ENCODE measurements at places on chromosomes 3 and 15. TPM values are rescaled to one million over a fixed set of nuclear protein-coding genes. Genes with fewer than 3 reads are reported as not detected.
A peak's percentile ranks its signal among the peaks of the same experiment; 100 is the strongest.

Gene IL17RD
- total RNA-seq = 2.1 TPM

Gene GOLGA8O
- 0.99 TPM for total RNA-seq

Gene WDR72
- total RNA-seq = not detected

Gene IRAK2
- total RNA-seq = 6.6 TPM

DNA sequence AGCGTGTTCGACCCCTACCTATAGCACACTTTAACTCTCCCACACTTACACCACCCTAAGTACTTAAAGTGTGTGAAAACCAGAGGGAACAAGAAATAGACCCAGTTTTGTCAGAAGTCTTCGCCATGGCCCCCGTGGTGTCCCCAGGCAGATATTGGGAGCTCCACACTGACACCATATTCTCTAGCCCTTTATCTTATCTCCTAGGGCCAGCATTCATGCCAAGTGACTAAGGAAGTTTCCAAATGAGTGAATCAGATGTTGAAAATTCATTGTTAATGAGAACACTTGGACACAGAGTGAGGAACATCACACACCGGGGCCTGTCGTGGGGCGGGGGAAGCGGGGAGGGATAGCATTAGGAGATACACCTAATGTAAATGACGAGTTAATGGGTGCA lies 31.8 kb downstream of the P3H2 start:
- H3K27ac ChIP-seq = no peak overlapping the region
- H3K27me3 ChIP-seq = no peaks in the 10 kb centered on the region
- peaks cover 5% of the 10 kb centered on the region for H3K4me1 ChIP-seq
- H3K36me3 ChIP-seq = no peaks in the 10 kb centered on the region
- H3K4me3 ChIP-seq = no peak overlapping the region

- H3K27ac ChIP-seq = no peak overlapping the region
- no peaks in the 10 kb centered on the region for H3K4me1 ChIP-seq
- peak; percentile 31 for DNase-seq
- H3K4me3 ChIP-seq = no peak overlapping the region
Measured at GRCh38 chr3:127709320-127710060, 36.7 kb downstream of the ABTB1 start.

DNA sequence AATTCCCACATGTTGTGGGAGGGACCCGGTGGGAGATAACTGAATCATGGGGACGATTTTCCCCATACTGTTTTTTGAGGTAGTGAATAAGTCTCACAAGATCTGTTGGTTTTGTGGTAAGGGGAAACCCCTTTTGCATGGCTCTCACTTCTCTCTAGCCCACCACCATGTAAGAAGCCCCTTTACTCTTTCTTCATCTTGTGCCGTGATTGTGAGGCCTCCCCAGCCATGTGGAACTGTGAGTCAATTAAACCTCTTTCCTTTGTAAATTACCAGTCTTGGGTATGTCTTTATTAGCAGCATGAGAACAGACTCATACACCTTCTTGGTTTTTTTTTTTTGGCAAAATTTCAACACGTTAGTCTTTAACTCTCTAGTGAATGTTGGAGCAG lies 18.1 kb downstream of the ARL8B start:
- DNase-seq = no peak
- peaks cover 19% of the 10 kb centered on the region for H3K4me1 ChIP-seq
- H3K4me3 ChIP-seq = no peak overlapping the region
- H3K27me3 ChIP-seq = no peaks in the 10 kb centered on the region
- no peaks in the 10 kb centered on the region for H3K36me3 ChIP-seq

GRCh38 chr3:152046280-152046679 lies 172.8 kb downstream of the SUCNR1 start:
- no peak overlapping the region for H3K27ac ChIP-seq
- H3K4me1 ChIP-seq = no peaks in the 10 kb centered on the region
- no peaks in the 10 kb centered on the region for H3K36me3 ChIP-seq
- no peak overlapping the region for H3K4me3 ChIP-seq
- no peaks in the 10 kb centered on the region for H3K27me3 ChIP-seq

DNA sequence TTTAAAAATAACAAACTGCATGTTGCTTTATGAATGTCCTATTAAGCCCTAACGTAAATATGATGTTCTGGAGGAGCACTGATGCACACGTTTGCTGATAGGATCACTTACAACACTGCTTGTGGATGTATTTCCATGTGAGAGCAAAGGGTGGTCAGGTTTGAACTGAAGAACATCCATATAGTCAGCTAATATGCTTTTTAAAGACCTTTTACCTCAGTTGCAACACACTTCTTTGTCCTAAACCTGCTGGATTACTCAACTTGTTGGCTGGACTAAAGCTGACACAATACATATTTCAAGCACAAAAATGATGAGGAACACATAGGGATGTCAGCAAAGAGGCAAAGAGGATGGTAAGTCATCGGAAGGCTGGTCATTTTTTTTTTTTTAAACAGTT lies 186.6 kb downstream of the TIGIT start:
- no peak overlapping the region for H3K27ac ChIP-seq
- H3K4me3 ChIP-seq = no peak overlapping the region
- H3K4me1 ChIP-seq = no peaks in the 10 kb centered on the region
- peak; percentile 81 for DNase-seq
